ENCODE measurements at places on chromosomes 7 and 10.
A peak's percentile ranks its signal among the peaks of the same experiment; 100 is the strongest.

- H3K4me3 ChIP-seq = no peak overlapping the region
- no peaks in the 10 kb centered on the region for H3K27me3 ChIP-seq
- H3K27ac ChIP-seq = no peak overlapping the region
- DNase-seq = no peak
- no peaks in the 10 kb centered on the region for H3K4me1 ChIP-seq
Observed at GRCh38 chr7:9023675-9024294, 590.4 kb downstream of the NXPH1 start.

DNA sequence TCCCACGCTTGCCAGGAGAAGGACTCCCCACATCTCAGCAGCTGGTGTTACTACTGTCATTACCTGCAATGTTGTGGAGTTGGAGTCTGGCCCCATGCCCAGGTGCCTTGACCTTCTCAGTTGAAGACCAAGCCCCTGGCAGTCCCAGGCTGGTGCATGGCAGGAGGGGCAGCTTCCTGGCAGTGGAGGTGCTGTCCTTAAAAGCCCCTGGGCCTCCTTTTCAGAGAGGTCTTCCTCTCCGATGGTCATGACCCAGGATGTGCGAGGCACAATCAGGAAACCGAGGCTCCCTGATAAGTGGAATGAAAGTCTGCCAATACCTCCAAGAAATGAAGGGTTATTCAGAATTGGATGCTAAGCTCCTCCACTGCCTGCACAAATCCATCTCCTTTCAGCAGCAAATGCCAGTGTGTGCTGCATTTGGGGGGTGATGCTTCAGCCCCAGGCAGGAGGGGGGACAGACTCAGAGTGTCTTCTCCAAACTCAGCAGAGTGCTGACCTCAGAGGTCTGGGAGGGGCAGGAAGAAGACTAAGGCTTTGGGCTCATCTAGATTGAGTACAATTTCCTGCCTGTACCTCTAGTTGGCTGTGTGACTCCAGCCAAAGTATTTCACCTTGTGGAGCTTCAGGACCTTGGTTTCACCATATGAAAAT is 97.0 kb upstream of the DDC start:
- DNase-seq = no peak
- peaks cover 7% of the 10 kb centered on the region for H3K4me1 ChIP-seq
- H3K36me3 ChIP-seq = no peaks in the 10 kb centered on the region
- no peak overlapping the region for H3K27ac ChIP-seq
- no peak overlapping the region for H3K4me3 ChIP-seq

- H3K36me3 ChIP-seq = no peaks in the 10 kb centered on the region
- H3K27me3 ChIP-seq = no peaks in the 10 kb centered on the region
- H3K4me3 ChIP-seq = no peak overlapping the region
- DNase-seq = no peak
- H3K4me1 ChIP-seq = no peaks in the 10 kb centered on the region
- no peak overlapping the region for H3K27ac ChIP-seq
Observed at GRCh38 chr7:41825927-41826480, 123.1 kb upstream of the INHBA start.

GRCh38 chr7:1130021-1130990 is 29.7 kb downstream of the ZFAND2A start:
- no peak overlapping the region for H3K27ac ChIP-seq
- no peaks in the 10 kb centered on the region for H3K4me1 ChIP-seq
- H3K4me3 ChIP-seq = no peak overlapping the region
- no peaks in the 10 kb centered on the region for H3K36me3 ChIP-seq

DNA sequence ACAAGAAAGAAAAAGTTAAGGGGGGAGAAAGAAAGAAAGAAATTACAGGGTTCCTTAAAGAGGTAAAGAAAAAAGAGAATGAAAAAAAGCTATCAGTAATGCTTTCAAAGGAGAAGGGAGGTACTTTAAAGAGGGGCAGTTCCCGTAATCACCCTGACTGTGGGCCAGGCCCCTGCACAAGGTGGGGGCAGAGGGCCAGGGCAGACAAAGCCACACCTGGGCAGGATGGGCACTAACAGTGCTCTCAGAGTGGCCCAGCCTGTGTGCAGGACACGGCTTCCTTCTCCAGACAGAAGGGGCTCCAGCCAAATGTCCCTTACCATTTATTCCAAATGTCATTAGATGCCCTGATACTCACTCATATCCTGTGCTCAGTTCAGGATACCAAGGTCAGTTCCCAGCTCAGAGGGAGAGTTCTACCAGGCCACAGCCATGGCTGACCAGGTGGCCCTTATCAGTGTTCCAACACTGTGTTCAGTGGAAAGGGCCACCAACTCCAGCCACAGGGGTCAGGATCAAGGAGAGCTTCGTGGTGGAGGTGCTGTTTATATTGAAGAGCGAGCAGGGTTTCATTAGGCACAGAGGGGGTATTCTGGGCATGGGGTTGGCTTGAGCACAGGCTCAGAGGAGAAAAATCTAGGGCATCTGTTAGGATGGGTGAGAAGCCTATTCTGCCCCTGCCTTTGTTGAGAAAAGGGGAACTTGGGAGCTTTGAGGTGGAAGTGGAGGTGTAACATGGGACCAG is 29.9 kb downstream of the DPCD start:
- H3K27ac ChIP-seq = no peak overlapping the region
- no peaks in the 10 kb centered on the region for H3K4me1 ChIP-seq
- DNase-seq = no peak
- no peaks in the 10 kb centered on the region for H3K27me3 ChIP-seq

- H3K4me1 ChIP-seq = no peaks in the 10 kb centered on the region
- H3K27me3 ChIP-seq = no peaks in the 10 kb centered on the region
- peak; percentile 83 for DNase-seq
- H3K36me3 ChIP-seq = no peaks in the 10 kb centered on the region
- H3K4me3 ChIP-seq = no peak overlapping the region
Observed at GRCh38 chr10:29993319-29993915, 66.0 kb downstream of the JCAD start.

GRCh38 chr7:42208572-42208971 is 28.4 kb downstream of the GLI3 start:
- H3K4me3 ChIP-seq = no peak overlapping the region
- no peaks in the 10 kb centered on the region for H3K27me3 ChIP-seq
- peaks cover 7% of the 10 kb centered on the region for H3K4me1 ChIP-seq
- H3K36me3 ChIP-seq = no peaks in the 10 kb centered on the region
- no peak for DNase-seq

GRCh38 chr10:70991140-70992124 is 103.1 kb upstream of the PCBD1 start:
- H3K4me3 ChIP-seq = no peak overlapping the region
- no peaks in the 10 kb centered on the region for H3K27me3 ChIP-seq
- no peak for DNase-seq
- no peaks in the 10 kb centered on the region for H3K4me1 ChIP-seq
- H3K36me3 ChIP-seq = no peaks in the 10 kb centered on the region

All from uterus (tissue), 4 donors.